ENCODE measurements at places on chromosomes 1 and 21. TPM values are rescaled to one million over a fixed set of nuclear protein-coding genes. Genes with fewer than 3 reads are reported as not detected.

- DNase-seq = no peak
These were observed 1144.3 kb upstream of the NCAM2 start for GRCh38 chr21:19853709-19854575.

DNA sequence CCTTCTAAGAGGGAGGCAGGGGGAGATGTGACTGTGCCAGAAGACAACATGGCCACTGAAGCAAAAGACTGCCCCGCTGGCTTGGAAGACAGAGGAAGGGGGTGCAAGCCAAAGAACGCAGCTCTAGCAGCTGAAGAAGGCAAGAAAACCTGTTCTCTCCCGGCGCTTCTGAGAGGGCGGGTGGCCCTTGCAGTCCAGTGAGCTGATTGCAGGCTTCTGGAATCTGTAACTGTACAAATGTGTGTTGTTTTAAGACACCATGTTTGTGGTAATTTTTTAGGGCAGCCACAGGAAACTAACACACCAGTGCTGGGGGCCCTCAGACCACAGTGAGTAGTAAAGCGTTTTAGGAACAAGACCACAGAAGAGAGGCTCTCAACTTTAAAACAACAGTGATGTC, 47.0 kb downstream of the CD46 start:
- no peak for DNase-seq

DNA sequence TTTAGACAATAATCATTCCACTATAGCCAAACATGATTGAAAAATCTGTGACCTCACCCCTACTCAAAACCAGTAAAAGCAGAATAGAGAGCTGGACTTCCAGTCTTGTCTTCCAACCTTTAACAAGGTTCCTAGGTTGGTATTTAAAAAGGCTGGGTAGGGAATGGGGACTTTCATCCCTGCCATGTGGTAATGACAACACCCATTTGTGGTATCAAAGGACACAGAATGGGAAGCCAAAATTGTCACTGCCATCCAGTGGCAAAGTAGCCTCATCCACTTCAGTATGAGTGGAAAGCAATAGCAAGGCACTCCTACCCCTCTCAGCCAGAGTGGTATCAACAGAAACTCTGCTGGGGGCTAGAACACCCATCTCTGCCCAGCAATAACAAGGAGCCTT, 33.9 kb downstream of the UCHL5 start:
- DNase-seq = no peak

GRCh38 chr1:159992161-159992560, 38.1 kb upstream of the SLAMF9 start:
- DNase-seq = no peak

- no peak for DNase-seq
These were observed 27.4 kb downstream of the CACHD1 start for GRCh38 chr1:64497088-64497883.

GRCh38 chr21:46041183-46041582, 56.7 kb upstream of the COL6A2 start:
- no peak for DNase-seq

GRCh38 chr21:43959231-43960116, 52.6 kb upstream of the TRAPPC10 start:
- DNase-seq = no peak

GRCh38 chr1:31523012-31523411, 53.3 kb upstream of the TINAGL1 start:
- no peak for DNase-seq

DNA sequence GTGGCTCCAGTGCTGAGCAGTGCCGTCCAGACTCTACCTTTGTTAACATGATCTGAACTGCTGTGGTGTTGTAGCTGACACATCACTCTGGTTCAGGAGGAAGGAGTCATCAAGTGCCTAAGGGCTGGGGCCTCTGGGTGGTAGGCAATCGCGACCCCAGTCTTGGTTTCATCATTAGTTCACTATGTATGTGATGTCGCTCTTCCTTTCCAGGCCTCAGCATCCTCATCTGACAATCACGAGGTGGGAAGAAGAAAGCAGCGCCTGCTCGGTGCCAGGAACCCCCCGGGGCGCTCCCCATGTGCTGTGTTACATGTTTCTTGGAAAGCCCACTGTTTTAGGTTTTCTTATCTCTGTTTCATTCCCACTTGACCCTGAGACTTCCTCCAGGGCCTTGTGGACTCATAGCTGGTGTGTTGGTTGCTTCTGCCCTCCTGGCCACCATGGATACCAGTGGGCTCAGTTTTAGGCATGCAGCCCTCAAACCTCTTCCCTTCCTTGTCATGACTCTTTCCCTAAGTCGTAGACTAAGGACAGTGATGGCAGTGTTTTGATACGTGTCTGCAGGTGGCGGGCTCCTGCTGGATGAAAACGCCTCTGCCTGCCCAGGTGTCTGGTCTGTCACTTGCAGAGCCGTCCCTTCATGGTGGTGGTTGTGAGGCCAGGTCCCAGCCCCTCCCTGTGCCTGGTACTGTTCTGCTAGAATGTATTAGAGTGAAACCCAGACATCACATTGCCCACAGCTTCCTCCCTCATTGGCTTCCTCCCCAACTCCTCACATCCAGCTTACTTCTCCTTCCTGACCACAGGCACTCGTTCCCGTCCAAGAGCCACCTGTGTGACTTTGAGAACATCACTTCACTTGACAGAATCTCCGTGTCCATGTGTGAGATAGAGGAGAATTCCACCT, 17.2 kb upstream of the FOXO6 start:
- DNase-seq = no peak

DNA sequence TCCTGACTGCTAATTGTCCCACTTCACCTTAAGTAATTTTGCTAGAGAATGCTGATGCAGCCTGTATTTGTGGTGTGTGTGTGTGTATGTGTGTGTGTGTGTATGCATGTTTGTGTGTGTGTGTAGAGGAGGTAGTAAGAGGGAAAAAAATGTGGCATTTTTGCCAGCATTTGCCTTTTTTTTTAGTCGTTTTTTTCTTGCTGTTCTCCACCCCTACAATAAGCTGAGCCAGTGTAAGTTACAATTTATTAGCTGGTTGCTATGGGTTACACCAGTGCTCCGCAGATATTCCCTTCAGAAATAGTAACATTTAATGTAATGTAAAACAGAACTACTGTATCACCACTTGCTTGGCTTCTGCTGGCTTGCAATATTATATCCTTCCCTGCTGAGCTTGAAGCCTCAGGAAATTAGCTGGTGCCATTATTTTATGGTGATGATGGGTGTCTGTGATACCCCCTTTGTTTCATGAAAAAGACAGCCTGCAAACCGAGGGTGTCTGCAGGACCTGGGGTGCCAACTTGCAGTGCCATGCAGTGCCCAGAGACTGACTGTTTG, 23.4 kb upstream of the IGSF3 start:
- DNase-seq = no peak

GRCh38 chr21:45451771-45452182, 46.8 kb downstream of the COL18A1 start:
- no peak for DNase-seq

DNA sequence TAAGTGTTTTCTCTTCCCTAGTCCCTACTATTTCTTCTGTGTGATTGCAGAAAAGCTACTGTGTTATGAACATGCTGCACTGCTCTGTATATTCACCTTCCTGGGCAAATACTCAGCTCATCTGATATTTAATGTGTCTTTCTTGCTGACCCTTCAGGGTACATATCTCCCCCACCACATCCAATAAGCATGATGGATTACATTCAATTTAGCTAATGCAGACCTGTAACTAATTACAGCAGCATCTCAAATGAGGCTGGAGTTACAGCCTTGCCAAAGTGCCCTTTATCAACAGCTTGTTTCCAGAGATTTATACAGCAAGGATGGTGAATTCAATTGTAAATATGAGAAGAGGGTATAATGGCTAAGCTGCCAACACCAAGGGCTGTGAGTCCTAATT, 144.0 kb downstream of the KCNH1 start:
- DNase-seq = no peak

DNA sequence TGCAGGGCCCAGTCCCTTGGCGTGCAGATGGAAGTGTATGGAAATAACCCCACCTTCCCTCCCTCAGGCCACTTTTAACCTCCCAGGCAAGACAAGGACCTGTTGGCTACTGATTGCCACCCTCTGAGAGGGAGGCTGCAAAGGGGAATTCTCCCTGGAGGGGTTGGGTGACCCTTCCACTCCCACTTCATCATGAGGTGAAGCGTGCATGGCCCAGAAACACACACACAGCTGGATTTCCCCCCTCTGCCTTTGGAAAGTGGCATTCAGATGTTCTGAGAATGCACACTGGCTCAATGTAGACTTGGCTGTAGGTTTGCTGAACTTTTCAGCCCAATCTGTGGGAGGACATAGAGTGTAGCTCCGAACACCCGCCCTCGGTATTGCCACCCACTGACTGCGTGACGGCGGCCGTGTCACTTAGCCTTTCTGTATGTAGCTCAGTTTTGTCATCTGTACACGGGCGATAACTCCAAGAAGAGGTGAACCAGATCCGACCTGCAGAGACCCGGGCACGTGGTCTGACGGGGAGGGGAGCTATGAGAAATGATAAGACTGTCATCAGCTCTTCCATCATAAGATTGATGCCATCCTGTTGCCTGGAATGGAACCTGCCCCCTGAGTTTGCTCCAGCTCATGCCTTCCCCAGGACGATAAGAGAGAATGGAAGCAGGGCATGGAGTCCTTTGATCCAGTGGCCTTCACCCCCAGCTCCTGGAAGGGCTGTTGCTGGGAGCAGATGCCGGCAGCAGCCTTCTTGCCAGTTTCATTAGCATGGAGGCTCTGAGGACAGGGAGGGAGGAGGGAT, 19.3 kb downstream of the MIIP start:
- DNase-seq = no peak

GRCh38 chr1:15343729-15344128, 66.0 kb upstream of the EFHD2 start:
- no peak for DNase-seq

- DNase-seq = no peak
These were observed 56.0 kb upstream of the NBPF3 start for GRCh38 chr1:21383785-21384401.

GRCh38 chr1:219000631-219001030, 173.0 kb upstream of the LYPLAL1 start:
- DNase-seq = no peak

DNA sequence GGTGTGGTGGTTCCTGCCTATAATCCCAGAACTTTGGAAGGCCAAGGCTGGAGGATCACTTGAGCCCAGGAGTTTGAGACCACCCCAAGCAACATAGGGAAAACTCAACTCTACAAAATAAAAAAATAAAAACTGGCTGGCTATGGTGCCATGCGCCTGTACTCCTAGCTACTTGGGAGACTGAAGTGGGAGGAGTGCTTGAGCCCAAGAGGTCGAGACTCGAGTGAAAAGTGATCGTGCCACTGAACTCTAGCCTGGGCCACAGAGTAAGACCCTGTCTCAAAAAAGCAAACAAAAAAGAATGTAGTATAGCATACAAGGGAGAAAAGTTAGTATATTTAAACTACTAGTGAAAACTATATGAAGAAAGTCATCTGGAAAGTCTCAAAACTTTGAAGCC, 66.7 kb downstream of the ARID4B start:
- DNase-seq = no peak

GRCh38 chr1:188122646-188123045, 1293.9 kb downstream of the PLA2G4A start:
- DNase-seq = no peak

The ARHGEF16 gene
- not detected for total RNA-seq

The SH2D2A gene
- 453 TPM for total RNA-seq

The OTUD3 gene
- 10.0 TPM for total RNA-seq

The RIPPLY3 gene
- total RNA-seq = not detected

The OMA1 gene
- total RNA-seq = 10.2 TPM

The FAM72D gene
- 7.9 TPM for total RNA-seq

The RPTN gene
- total RNA-seq = not detected

The IL20 gene
- total RNA-seq = not detected

The KCNK1 gene
- total RNA-seq = 5.4 TPM

The C1QC gene
- not detected for total RNA-seq

All from activated T-helper 2 cell treated with anti-CD3 and anti-CD28 coated beads, Interferon-gamma antibody, Interleukin-2, Interleukin-4, amounts not matched to agents 10 μg/mL and 5 μg/mL and 100 μg/mL, durations not matched to agents 14 hours and 24 hours and 36 hours (primary cell).